ENCODE measurements at places on chromosomes 3 and 15.

DNA sequence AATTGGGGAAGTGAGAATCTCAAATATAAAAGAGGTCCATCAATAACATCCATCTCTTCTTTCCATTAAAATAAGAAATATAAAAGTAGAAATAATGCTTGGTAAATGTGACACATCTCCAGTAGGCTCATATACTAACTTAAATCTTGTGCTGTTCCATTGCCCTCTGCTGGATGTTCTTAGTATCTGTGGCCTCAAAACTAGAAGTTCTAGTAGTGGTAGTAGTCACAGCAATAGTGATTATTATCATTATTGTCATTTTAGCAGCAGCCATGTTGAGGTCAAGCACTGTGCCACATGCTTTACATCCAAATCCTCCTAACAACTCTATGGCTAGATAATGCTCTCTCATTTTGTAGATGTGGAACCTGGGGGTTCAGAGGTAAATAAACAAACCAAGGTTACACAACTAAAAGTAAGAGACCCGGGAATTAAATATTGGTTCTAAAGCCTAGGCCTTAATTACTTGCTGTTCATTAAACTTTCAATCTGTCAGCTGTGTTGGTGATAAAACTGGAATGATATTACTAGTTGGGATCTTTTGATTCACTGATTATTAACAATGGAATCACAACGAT is 20.2 kb upstream of the BTLA start:
- peak; percentile 81 for DNase-seq

DNA sequence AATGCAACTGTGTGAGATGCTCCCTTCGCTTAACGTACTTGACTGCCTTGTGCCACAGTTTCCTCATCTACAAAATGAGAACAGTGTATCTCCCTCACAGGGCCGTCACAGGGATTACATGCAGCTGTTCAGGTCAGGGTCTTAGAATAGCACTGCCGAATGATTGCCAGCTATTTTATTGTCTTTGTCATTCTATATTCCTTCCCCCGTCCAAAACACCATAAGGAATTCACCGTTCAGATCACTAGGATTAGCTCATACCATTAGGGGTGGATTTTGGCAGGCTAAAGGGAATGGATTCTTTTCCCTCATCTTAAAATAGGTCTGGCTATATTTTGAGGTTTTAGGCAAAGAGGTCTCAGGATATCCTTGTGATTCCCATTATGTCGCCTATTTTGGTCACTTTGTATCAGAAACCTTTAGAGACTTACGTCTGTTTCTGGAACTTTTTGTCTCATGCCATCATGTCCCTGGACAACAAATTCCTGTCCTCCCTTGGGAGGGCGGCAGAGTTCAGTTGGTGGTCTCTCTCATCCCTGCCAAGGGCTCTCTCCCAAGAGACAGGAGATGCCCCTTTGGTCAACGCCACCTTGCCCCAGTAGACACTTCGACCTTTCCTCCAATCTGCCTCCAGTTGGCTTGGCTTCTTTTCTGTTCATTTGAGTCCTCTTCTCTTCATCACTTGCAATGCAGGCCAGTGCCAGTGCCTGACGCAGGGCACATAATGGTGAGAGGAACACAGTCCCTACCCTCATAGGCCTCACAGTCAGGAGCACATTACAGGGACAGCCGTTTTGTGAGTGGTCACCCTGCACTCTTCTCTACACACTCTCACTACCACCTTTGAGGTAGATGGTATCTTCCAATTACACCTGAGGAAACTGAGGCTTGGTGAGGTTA is 171.6 kb upstream of the BHLHE40 start:
- DNase-seq = no peak

DNA sequence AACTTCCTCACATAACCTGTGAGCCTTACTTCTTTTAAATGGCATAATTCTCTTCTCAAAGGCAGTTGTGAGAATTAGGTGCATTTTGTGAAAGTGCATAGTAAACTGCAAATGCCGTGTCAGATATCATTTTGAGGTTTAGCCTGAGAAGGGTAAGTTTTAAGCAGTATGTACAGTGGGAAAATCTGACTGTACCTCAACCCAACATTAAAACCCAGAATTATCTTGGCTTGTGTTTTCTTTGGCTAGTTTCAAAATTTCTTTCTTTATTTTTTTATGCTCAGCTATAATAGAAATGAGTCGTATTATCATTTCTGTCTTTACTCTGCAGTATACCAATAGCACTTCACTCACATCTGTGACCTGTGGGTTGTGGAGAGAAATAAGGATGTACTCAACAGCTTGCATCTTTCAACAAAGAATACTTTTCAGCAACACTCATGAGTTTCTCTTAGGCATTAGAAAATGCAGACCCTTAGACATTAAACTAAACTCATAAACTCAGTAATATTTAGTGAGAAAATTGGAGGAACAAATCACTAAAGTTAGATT is 65.7 kb downstream of the RASA2 start:
- no peak for DNase-seq

DNA sequence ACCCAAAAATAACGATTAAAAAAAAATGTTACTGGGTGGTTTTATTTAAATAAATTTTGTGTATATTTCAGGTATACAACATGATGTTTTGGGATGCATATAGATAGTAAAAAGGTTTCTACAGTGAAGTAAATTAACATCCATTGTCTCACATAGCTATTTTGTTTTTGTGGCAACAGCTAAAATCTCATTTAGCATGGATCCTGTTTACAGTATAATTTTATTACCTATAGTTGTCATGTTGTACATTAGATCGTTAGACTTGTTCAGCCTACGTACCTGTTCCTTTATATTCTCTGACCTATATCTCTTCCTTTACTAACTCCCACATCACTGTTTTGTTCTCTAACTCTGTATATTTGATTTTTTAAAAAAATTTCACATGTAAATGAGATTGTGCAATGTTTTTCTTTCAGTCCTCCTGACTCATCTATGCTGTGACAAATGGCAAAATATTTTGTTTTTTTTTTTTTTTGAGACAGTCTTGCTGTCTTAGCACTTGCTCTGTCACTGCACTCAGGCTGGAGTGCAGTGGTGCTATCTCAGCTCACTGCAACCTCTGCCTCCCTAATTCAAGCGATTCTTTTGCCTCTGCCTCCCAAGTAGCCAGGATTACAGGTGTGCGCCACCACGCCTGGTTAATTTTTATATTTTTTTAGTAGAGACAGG is 45.6 kb downstream of the OIP5 start:
- DNase-seq = no peak

GRCh38 chr15:95793231-95793630 is 537.3 kb upstream of the NR2F2 start:
- DNase-seq = no peak

All from kidney (tissue), 22 donors.